Esophagus muscularis mucosa (tissue), 4 donors: ENCODE measurements at places on chromosomes 16 and 17. TPM values are rescaled to one million over a fixed set of nuclear protein-coding genes. Genes with fewer than 3 reads are reported as not detected.

- DNase-seq: no peak
These were observed 23.6 kb upstream of the ATP5MC1 start for GRCh38 chr17:48868916-48869500.

- no peak for DNase-seq
These were observed 26.5 kb upstream of the AKTIP start for GRCh38 chr16:53529513-53529912.

- no peak for DNase-seq
These were observed 14.4 kb downstream of the SNN start for GRCh38 chr16:11682655-11683096.

The CLDN6 gene
- total RNA-seq: not detected

- no peak for DNase-seq
These were observed 21.4 kb upstream of the CACNG3 start for GRCh38 chr16:24234737-24235136.
